ENCODE measurements at places on chromosomes 7 and 10.
A peak's percentile ranks its signal among the peaks of the same experiment; 100 is the strongest.

DNA sequence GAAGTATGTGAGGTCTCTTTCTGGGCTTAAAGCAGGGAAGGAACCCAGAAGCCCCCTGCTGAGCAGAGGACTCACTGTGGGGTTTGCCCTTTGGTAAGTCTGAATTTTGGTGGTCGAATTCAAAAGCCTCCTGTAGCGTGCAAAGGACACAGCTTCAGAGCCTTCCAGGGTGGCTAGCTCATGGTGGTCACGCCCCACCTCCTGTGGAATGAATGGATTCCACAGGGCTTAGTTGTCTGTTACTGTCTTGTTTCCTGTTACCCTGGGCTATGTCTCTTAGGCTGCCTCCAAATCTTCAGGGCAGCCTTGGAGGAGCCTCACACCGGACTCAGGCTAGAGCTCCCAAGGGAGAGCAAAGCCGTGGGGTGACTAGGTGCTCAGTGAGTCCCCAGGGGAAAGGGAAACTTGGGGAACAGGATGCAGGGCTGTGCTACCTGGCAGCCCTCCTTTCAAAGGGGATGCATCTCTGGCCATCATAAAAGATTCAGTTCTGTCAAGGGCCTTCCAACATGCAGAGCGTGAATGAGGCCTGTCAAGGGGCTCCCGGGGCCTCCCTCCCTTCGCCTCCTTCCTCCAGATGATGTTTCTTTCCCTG is 211.7 kb downstream of the CCSER2 start:
- DNase-seq = no peak

DNA sequence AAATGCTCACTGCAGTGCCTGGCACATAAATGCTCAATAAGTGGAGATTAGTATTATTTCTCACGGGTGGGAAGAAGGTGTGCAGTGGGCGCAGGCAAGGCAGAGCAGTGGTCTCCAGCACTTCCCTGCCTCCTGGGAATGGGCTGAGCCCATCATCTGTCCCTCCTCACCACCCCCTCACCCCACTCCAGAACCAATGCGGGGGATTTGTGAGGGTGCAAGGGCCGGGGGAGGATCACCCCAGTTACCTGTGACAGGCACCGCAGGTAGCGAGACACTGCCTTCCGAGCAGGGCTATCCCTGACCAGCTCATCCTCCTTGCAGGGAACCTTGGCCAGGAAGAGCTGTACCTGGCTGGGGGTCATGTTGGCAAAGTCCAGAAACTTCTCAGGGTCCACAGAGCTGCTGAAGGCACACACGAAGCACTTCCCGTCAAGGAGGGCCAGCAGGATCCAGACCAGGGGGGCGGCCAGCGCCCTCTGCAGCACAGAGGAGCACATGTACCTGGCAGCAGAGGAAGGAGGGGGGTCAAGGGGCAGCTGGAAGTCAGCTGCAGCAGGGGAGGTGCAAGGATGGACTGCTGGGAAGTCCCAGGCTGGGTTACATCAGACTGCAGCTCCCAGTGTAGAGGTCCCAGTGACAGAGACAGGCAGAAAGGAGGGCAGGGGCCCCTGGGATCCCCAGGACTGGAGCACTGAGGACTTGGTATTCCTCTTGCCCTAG is 2.8 kb downstream of the CALHM3 start:
- DNase-seq = no peak

- no peak for DNase-seq
Observed at GRCh38 chr10:34098821-34099567, 716.1 kb downstream of the PARD3 start.

DNA sequence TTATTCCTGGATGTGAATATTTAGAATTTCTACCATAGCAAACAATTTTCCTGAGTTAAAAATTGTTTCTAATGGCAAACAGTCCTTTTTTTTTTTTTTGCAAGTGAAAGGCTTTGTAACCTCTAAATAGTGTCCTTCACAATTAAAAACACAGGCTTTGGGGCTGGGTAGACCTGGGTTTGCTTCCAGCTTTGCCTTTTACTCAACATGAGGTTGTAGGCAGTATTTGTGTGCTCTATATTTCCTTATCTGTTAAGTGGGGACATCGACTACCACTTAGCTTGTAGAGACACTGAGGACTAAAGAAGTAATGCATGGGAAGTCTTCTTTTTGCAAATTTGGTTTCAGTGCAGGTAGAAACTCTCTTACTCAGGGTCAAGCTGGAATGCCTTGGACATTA is 169.4 kb upstream of the GRB10 start:
- DNase-seq = no peak

- peak; percentile 25 for DNase-seq
Observed at GRCh38 chr10:1037098-1037497, 11.4 kb upstream of the IDI2 start.

- no peak for DNase-seq
Observed at GRCh38 chr10:75243426-75243825, 7.7 kb upstream of the COMTD1 start.

GRCh38 chr10:2225609-2226008 is 488.3 kb upstream of the ADARB2 start:
- no peak for DNase-seq

- DNase-seq = no peak
Observed at GRCh38 chr10:59375990-59376389, 13.6 kb upstream of the FAM13C start.

GRCh38 chr10:103859161-103860086 is 4.0 kb upstream of the SH3PXD2A start:
- DNase-seq = peak; percentile 47

- no peak for DNase-seq
Observed at GRCh38 chr7:131249483-131249882, 78.2 kb upstream of the MKLN1 start.

DNA sequence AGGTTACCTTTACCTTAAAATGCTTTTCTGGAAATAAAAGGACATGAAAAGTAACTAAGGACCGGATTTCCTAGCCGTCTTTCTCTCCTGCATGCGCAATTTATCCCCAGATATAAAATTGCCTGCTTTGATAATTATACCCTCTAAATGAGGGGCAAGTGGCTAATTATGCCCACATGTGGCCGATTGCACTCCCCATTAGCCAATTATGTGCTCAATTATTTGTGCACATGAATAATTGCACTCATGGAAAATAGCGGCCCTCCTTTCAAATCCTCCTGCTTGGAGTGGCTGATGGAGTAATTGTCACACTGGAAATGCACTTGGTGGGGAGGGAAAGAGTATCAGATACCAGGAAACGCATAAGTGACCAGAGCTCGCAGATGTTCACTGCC is 66.4 kb upstream of the ATRNL1 start:
- no peak for DNase-seq

- DNase-seq = no peak
Observed at GRCh38 chr7:128884561-128885369, 22.1 kb downstream of the ATP6V1F start.

DNA sequence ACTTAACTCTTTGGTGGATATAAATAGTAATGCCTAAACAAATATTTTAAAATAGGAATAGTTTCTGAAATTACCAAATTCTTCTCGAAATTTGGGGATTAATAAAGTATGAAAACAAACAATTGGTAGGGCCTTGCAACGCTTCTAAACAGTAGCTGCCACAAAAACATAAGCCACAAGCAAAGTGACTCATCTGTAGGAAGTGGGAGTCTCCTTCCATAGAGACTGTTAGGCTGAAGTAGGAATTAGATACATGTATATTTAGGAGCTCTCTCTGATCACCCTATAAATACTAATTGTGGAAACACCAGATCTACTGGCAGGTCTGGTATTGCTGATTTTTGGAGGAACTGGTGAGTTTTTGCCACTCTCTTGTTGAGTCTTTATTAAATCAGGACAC is 5.7 kb upstream of the LMOD2 start:
- DNase-seq = no peak

- no peak for DNase-seq
Observed at GRCh38 chr7:80362010-80362618, 149.8 kb downstream of the GNAT3 start.

DNA sequence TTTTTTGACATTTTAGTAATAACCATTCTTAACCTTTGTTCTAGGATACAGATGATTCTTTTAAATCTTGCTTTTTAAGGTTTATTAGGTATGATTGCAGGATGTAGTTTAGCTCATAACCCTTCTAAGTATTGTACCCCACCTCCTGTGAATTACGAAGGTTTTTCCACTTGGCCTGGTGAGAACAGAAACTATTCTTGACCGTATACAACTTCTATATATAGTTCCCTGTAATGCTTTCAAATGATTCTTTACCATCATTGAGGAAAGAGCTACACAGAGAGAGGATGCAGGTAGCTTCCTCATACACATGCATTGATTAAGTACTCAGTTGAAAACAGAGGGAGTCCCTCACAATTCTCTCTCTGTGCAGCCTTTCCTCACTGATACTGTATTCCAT is 86.3 kb downstream of the PALS2 start:
- no peak for DNase-seq

- no peak for DNase-seq
Observed at GRCh38 chr7:135910393-135911036, 66.6 kb downstream of the MTPN start.

GRCh38 chr7:117066668-117067067 is 113.4 kb downstream of the ST7 start:
- no peak for DNase-seq

GRCh38 chr7:26293569-26294308 is 2.1 kb downstream of the SNX10 start:
- no peak for DNase-seq

DNA sequence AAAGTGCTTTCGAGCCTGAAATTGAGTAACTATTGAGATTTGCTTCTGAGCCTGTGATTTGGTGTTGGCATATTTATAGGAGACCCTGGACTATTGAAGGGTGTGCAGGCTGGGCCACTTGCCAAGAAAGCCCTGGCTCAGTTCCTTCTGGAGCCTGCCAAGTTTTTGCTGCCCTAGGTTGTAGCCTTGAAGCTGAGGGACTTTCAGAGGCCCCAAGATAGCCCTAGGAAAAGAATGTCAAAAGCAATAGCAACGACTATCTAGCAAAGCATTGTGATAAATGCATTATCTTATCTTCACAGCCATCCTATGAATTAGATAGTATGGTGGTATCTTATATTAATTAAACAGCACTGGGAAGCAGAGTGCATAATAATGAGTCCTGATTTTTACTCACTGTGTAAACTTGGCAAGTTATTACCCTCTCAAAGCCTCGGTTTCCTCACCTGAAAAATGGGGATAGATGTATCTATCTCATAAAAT is 473.7 kb upstream of the PODXL start:
- DNase-seq = peak; percentile 46

DNA sequence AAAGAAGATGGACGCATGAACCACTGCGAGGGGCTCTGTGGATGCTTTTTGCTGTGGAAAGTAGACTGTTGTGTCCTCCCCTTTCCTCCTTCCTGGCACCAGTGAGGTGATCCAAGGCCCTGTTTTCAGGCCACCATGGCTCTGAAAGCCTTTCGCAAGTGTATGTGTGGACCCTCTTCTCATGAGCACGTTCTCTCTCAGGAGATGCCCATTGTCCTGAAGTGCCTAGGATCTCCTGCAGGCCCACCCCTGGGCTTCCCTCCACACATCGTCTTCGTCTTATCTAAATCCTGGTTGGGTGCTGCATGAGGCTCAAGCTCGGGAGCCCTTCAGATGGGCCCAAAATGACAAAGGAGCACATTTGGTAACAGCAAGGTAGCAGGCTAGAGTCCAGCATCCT is 188.2 kb downstream of the PTPN20 start:
- no peak for DNase-seq

DNA sequence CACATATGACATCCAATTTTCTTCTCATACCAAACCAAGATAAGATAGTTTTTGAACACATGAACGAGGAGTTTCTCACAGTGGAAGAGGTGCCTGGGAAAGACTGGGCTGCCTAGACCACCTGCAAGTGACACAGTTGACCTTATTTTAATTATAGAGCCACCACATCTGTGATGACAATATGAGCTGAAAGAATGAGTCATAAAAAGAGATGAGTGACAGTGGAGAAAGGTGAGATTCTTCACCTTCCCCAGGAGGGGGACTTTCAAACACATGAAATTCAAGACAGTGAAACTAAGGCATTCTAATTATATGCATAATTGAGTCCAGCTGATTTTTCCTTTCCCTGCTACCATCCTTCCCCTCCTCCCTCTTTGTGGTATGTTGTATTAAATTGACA is 475.5 kb downstream of the NXPH1 start:
- DNase-seq = no peak

DNA sequence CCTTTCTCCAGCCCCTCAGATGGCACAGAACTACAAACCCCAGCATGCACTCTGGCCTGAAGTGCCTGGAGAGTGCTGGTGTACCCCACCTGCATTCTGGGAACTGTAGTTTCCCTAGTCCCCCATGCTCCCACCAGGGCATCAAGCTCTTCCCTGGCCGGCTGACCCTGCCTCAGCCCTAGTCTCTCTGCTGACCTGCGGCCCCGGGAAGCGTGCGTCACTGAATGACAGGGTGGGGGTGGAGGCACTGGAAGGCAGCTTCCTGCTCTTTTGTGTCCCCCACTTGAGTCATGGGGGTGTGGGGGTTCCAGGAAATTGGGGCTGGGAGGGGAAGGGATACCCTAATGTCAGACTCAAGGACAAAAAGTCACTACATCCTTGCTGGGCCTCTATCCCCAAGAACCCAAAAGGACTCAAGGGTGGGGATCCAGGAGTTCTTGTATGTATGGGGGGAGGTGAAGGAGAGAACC is 2.1 kb downstream of the NOS3 start:
- no peak for DNase-seq

GRCh38 chr7:124088590-124088989 is 55.7 kb upstream of the TMEM229A start:
- DNase-seq = no peak

- DNase-seq = no peak
Observed at GRCh38 chr7:11252011-11252607, 278.4 kb downstream of the PHF14 start.

GRCh38 chr7:23393636-23394035 is 76.7 kb downstream of the IGF2BP3 start:
- DNase-seq = no peak

- DNase-seq = no peak
Observed at GRCh38 chr7:106203473-106203872, 81.3 kb downstream of the NAMPT start.

DNA sequence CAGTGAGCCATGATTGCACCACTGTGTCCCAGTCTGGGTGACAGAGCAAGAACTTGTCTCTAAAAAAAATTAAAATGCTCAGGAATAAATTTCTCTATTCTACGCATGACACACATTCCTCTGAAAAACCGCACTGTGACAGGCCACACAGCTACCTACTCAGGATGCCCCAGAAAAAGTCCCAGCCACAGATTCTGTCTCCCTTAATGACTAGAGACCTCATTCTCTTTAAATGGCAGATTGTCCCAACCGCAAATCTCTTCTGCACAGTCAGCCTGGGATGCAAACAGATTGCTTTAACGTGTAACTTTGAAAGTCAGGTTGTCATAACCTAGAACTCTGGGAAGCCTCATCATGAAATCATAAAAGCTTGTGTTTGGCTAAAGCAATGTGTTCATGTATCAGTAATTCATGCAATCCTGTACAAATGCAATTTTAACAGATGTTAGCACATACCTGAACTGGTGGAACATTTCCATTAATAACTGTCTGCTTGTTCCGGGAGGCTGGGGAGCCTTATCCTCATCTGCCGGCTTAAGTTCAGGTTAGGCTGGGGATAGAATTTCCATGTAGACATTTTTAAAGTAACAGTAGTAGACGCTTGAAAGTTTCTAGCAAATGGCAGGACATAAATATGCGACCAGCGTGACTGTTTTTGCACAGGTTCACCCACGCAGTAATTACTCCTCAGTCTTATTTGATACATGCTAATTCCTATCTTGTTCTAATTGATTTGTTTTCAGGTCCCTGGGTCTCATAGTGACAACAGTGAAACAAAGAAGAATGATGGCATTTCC is 26.2 kb upstream of the MSRB2 start:
- no peak for DNase-seq
